ENCODE measurements at places on chromosomes 7 and 10. TPM values are rescaled to one million over a fixed set of nuclear protein-coding genes. Genes with fewer than 3 reads are reported as not detected.

The CNPY1 gene
- not detected for total RNA-seq

The CALHM1 gene
- not detected for total RNA-seq

GRCh38 chr7:151796871-151797537, 79.9 kb downstream of the PRKAG2 start:
- no peak overlapping the region for H3K4me3 ChIP-seq
- H3K36me3 ChIP-seq: no peaks in the 10 kb centered on the region
- no peaks in the 10 kb centered on the region for H3K27me3 ChIP-seq
- no peak for DNase-seq
- peaks cover 33% of the 10 kb centered on the region for H3K4me1 ChIP-seq
- H3K27ac ChIP-seq: peak overlapping the region; percentile 57

The DGKB gene
- 0.26 TPM for total RNA-seq

DNA sequence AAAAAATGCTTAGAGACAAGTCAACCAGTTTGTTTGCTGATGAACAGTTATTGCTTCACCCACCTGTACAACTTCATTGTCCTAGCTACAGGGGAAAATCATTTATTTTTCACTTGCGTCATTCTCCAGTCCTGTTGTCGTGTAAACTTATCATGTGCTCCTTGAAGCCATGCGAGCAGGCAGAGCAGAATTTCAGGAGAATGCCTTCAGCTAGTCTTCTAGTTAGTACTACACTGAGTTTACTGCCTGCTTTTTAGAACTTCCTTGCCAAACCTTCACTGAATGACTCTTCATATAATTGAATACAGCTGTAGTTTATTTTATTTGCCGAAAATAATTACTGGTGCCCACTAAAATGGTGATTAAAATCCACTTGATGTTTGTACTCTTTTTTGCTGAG, 15.6 kb downstream of the RPA3 start:
- DNase-seq: no peak
- H3K27me3 ChIP-seq: no peaks in the 10 kb centered on the region
- H3K27ac ChIP-seq: peak overlapping the region; percentile 12
- no peaks in the 10 kb centered on the region for H3K36me3 ChIP-seq
- H3K4me1 ChIP-seq: peaks cover 44% of the 10 kb centered on the region

Data from psoas muscle (tissue), 8 donors.